Activated naive CD8-positive, alpha-beta T cell treated with anti-CD3 and anti-CD28 coated beads, Interleukin-2, amount 10 ng/mL, durations not matched to agents 7 days and 5 days (primary cell): ENCODE measurements at places on chromosomes 6 and 20. TPM values are rescaled to one million over a fixed set of nuclear protein-coding genes. Genes with fewer than 3 reads are reported as not detected.

DNA sequence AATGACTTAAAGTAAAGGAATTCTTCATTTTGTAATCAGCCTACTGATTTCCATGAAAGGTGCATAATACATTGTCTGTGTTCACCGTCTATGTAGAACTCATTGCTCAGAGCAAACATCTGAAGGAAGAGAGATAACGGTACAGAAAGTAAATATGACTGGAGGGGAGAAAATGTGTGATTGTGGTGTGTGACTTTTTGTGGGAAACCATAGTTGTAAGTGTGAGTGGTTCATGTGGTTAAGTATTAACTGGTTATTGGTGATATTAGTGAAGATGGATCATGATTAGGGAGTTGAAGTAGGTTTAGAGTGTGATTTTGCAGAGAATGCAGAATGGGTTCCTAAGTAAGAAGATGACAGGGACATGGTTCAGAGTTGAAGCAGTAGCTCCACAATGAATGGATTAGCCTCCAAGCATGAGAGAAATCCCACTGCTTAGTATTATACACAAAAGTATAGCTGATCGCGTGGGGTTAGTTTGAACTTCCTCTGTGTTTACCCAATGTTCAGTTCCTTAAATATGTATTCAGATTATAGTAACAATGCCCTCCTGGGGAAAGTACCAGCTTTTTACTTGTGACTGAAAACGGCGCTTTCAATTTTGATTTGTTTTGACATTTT is 368.9 kb downstream of the UTRN start:
- H3K27me3 ChIP-seq: no peaks in the 10 kb centered on the region
- H3K4me1 ChIP-seq: peaks cover 9% of the 10 kb centered on the region
- H3K27ac ChIP-seq: no peak overlapping the region
- peaks cover 16% of the 10 kb centered on the region for H3K36me3 ChIP-seq

DNA sequence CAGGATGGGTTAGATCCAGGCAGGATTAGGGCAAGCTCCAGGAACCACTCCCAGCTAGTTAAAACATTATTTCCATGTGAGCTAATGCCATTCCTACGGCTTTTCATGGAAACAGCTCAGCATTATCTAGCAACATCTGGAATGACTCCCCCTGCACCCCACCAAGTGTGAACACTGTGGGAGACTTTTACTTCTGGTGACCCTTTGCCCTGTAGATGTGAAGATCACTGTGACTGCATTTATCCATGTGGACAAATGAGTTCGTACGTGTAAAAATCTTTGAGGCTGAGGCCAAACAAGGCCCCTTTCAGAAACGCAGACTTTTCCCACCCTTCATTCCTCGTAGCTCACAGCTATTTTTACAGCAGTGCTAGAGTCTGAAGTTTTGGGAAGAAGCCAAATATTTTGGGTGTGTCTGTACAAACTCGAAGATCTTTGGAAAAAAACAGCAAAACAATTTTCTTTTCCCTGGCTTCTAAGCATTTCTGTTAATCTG is 221.8 kb upstream of the SOX4 start:
- no peaks in the 10 kb centered on the region for H3K4me1 ChIP-seq
- H3K27ac ChIP-seq: no peak overlapping the region
- H3K36me3 ChIP-seq: no peaks in the 10 kb centered on the region
- no peak for DNase-seq
- no peaks in the 10 kb centered on the region for H3K27me3 ChIP-seq

DNA sequence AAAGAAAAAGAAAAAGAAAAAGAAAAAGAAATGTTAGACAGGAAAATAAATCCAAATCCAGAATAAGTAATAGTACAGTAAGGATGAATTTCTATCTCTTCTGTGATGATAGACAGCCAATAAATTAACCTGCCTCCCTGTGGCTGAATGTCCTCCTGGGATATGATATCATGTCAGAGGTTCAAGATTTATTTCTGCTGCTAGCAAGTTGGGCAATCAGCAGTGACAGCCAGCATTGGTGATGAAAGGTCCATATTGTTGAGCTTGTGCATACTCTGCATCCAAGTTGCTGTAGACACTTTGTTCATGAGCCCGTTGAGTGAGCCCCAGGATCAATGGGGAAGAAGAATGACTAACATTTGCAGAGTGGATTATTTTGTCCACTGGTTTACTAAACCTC is 44.9 kb upstream of the CEP85L start:
- no peak for DNase-seq
- no peaks in the 10 kb centered on the region for H3K27me3 ChIP-seq
- H3K36me3 ChIP-seq: peaks cover 70% of the 10 kb centered on the region
- no peak overlapping the region for H3K4me3 ChIP-seq
- H3K4me1 ChIP-seq: peaks cover 27% of the 10 kb centered on the region

DNA sequence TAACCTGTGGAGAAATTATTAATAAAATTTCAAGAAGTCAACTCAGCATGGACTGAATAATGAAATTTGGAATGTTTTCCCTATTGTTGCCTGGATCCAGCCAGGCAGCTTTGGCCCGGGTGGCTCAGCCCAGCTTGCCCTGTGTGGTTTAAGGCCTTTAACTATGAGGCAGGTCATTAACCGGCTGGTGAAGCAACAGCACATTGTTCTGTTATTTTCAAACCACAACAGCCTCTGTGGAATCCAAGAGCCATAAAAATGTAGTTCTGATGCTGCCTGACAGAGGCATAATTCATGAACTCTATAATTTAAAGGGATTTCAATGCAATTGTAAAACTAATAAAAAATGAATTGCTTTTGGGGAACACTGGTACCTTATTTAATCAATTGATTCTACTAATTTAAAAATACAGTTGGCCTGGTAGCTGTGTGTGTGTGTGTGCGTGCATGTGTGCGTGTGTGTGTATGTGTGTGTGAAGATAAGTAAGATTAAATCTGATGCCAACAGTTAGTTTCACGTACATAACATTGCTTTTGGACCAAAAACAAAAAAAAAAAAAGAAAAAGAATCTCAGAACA is 117.7 kb downstream of the RPS12 start:
- H3K27ac ChIP-seq: no peak overlapping the region
- H3K36me3 ChIP-seq: no peaks in the 10 kb centered on the region
- H3K4me1 ChIP-seq: no peaks in the 10 kb centered on the region
- no peak overlapping the region for H3K4me3 ChIP-seq

- no peak overlapping the region for H3K27ac ChIP-seq
- H3K36me3 ChIP-seq: no peaks in the 10 kb centered on the region
- no peaks in the 10 kb centered on the region for H3K4me1 ChIP-seq
- no peak overlapping the region for H3K4me3 ChIP-seq
These were observed 828.8 kb upstream of the GJE1 start for GRCh38 chr6:141303907-141304306.

DNA sequence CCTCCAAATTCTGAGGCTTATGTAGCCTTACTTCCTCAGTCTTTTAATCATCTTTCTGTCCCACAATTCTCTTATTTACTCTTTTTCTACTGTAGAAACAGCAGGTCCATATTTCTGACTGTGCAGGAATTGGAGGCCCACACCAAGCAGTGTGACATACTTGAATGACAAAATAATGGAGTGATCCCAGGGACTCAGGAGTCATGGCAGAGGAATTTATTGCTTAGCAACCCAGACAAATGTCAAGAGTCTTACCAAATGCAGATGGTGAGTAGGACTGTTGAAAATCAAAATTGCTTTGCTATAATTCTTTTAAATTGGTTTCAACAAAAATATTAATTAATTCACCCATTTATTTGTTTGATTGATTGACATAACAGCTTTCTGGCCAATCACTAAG is 59.9 kb downstream of the HTR1B start:
- H3K4me1 ChIP-seq: no peaks in the 10 kb centered on the region
- H3K4me3 ChIP-seq: no peak overlapping the region
- no peaks in the 10 kb centered on the region for H3K27me3 ChIP-seq
- no peak for DNase-seq
- H3K27ac ChIP-seq: no peak overlapping the region

- peaks cover 50% of the 10 kb centered on the region for H3K4me1 ChIP-seq
- no peak overlapping the region for H3K4me3 ChIP-seq
- H3K27ac ChIP-seq: peak overlapping the region; percentile 69
- peaks cover 21% of the 10 kb centered on the region for H3K36me3 ChIP-seq
- H3K27me3 ChIP-seq: no peaks in the 10 kb centered on the region
These were observed 160.5 kb downstream of the BACH2 start for GRCh38 chr6:90136176-90136575.

GRCh38 chr6:156994215-156995076 is 217.3 kb downstream of the ARID1B start:
- H3K27ac ChIP-seq: no peak overlapping the region
- no peak overlapping the region for H3K4me3 ChIP-seq
- H3K4me1 ChIP-seq: no peaks in the 10 kb centered on the region

- H3K27me3 ChIP-seq: peaks cover 74% of the 10 kb centered on the region
- H3K27ac ChIP-seq: no peak overlapping the region
- peak overlapping the region; percentile 69 for H3K4me3 ChIP-seq
- DNase-seq: peak; percentile 78
These were observed 169.3 kb upstream of the ZNF337 start for GRCh38 chr20:25865715-25866656.

DNA sequence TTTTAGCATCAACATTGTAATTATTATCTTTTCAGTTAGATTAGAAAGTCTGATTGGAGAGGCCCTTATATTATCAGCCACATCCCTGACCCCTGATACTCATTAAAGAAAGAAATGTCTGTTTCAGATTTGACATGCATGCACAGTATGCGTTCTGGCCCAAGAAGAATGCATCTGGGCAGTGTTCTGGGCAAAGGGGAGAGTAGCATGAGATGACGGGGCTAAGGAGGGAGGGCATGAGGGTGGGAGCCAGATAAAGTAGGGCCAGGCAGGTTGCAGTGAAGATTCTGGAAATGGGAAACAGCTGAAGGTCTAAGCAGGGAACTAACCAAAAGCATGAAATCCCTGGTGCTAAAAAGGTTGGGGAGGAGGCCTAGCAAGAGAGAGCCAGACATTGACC is 7.3 kb downstream of the SAYSD1 start:
- H3K27ac ChIP-seq: no peak overlapping the region
- no peak for DNase-seq
- H3K36me3 ChIP-seq: peaks cover 21% of the 10 kb centered on the region
- no peaks in the 10 kb centered on the region for H3K27me3 ChIP-seq

- H3K4me1 ChIP-seq: peaks cover 4% of the 10 kb centered on the region
- no peaks in the 10 kb centered on the region for H3K36me3 ChIP-seq
- H3K27me3 ChIP-seq: peaks cover 3% of the 10 kb centered on the region
- H3K4me3 ChIP-seq: no peak overlapping the region
- DNase-seq: no peak
These were observed 13.3 kb upstream of the SLC2A12 start for GRCh38 chr6:134065706-134066105.

- H3K27me3 ChIP-seq: peaks cover 4% of the 10 kb centered on the region
- H3K4me1 ChIP-seq: no peaks in the 10 kb centered on the region
- no peaks in the 10 kb centered on the region for H3K36me3 ChIP-seq
These were observed 124.5 kb downstream of the ANKRD60 start for GRCh38 chr20:58103961-58104360.

DNA sequence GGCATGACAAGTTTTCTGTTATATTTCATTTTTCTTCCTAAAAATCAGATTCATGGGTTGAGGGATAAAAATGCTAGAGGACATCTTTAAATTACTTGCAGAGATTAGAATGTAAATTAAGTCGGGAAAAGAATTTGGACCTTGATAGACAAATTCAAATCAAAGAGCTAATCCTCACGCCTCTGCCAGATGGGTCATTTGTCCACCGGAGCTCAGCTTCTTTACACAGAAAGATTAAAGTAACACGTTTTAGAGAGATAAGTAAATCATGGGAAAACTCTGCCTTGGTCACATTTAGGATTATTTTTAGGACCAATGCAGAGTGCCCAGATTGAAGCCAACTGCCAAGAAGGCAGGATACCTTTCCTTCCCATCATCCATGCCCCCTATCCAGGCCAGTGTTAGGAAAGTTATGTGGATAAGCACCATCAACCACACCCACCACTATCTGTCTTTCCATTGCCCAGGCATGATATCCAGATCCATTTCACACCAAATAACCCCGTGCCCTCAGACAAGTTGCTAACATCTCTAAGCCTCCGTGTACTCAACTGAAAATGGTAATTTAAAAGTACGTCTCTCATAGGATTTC is 397.4 kb upstream of the PLCB4 start:
- H3K4me3 ChIP-seq: no peak overlapping the region
- DNase-seq: no peak
- no peaks in the 10 kb centered on the region for H3K36me3 ChIP-seq
- H3K27ac ChIP-seq: no peak overlapping the region
- no peaks in the 10 kb centered on the region for H3K27me3 ChIP-seq

GRCh38 chr20:6178537-6178936 is 55.7 kb upstream of the FERMT1 start:
- no peak overlapping the region for H3K27ac ChIP-seq
- H3K4me3 ChIP-seq: no peak overlapping the region
- no peaks in the 10 kb centered on the region for H3K36me3 ChIP-seq
- DNase-seq: no peak
- H3K4me1 ChIP-seq: no peaks in the 10 kb centered on the region

GRCh38 chr6:79602859-79603258 is 28.3 kb upstream of the SH3BGRL2 start:
- no peaks in the 10 kb centered on the region for H3K36me3 ChIP-seq
- no peaks in the 10 kb centered on the region for H3K27me3 ChIP-seq
- H3K4me3 ChIP-seq: no peak overlapping the region
- no peak overlapping the region for H3K27ac ChIP-seq
- DNase-seq: no peak

- peak overlapping the region; percentile 90 for H3K4me3 ChIP-seq
- H3K27ac ChIP-seq: peak overlapping the region; percentile 82
- peaks cover 2% of the 10 kb centered on the region for H3K27me3 ChIP-seq
- H3K36me3 ChIP-seq: peaks cover 2% of the 10 kb centered on the region
These were observed 33.0 kb downstream of the RREB1 start for GRCh38 chr6:7140631-7141378.

DNA sequence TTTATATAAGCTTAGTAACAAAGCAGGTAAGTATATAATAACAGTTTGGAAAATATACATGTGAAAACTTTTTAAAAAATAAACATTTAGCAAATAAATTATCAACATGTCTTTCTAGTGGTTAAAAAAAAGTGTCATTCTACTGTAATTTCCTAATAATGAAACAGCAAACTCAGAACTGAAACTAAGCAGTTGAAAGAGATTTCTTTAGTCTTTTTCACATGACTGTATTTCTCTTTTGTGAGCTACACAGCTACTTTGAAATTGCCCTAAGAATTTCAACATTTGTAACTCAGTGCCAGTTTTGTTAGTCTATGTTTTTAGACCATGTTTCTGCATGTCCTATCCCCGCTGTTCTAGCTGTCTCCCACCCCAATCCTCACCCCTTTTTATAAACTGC is 28.4 kb upstream of the SDHAF4 start:
- no peak for DNase-seq
- H3K36me3 ChIP-seq: no peaks in the 10 kb centered on the region
- no peak overlapping the region for H3K4me3 ChIP-seq

Gene HLA-DMB
- 14.0 TPM for total RNA-seq

Gene PRSS35
- total RNA-seq: 0.31 TPM

Gene TCP11
- total RNA-seq: not detected

Gene SPTLC3
- 0.94 TPM for total RNA-seq

Gene ADAM33
- total RNA-seq: not detected

Gene GNAS-AS1
- 1.6 TPM for total RNA-seq

Gene NRM
- total RNA-seq: 33.1 TPM

Gene EPB41L1
- not detected for total RNA-seq
